ENCODE measurements at places on chromosomes 5 and 9.

GRCh38 chr9:24986331-24986730, 440.6 kb upstream of the IZUMO3 start:
- DNase-seq = no peak

DNA sequence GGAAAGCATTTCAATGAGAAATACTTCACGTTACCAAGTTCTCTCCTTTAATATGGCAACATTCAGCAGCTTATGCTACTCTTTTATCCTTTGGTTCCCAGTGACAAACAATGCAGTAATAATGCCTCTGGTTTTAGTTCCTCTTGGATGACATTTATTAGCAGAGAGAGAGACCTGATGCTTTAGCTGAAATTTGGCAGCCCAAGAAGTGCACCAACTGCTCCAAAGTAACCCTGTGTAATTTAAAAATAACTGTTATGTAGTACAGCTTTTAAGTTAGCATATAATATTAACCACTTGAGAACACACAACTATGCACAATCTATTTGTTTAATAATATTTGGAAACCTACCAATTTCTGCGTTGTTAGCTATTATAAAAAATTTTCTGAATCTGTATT, 21.8 kb downstream of the PANK3 start:
- DNase-seq = no peak

DNA sequence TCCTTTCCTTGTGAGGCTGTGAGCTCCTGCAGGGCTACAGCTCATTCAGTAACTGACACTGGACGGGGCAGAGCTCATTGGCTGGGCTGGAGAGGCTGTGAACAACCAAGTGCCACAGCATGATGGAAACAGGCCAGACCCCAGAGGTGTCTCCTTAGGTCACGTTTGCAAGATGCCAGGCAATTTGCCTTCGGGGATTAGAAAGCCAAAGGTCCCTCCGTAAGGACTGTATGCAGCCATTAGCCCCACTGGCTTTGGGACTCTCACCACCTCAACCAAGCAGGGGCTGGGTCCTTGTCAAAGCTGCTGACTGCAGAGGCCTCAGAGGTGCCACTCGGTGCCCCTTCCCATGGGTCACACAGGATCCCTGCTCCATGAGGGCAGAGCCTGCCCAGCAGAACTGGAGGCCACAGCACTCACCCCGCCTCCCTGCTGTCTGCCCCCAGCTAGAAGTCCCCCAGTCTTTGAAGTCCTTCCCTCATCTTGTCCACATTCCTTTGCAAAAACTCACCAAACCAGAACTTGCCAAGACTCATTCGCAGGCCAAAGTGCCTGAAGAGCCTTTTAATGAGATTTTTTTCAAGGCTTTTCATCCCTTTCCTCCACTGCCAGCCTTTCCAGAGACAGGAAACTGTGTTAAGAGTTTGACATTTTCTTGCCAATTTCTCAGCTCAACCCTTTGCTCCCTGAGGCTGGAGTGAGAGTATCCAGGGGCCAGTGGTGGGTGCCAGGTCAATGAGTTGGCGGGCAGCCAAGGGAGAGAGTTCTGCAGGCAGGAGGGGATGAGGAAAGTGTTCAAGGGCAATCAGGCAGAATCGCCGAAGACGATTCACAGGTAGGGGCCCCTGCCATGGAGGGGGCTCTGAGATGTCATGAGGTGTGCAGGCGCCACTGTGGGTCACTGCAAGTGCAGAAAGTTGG, 39.7 kb upstream of the SLC25A51 start:
- no peak for DNase-seq

GRCh38 chr9:70111641-70112236, 68.1 kb downstream of the MAMDC2 start:
- no peak for DNase-seq

DNA sequence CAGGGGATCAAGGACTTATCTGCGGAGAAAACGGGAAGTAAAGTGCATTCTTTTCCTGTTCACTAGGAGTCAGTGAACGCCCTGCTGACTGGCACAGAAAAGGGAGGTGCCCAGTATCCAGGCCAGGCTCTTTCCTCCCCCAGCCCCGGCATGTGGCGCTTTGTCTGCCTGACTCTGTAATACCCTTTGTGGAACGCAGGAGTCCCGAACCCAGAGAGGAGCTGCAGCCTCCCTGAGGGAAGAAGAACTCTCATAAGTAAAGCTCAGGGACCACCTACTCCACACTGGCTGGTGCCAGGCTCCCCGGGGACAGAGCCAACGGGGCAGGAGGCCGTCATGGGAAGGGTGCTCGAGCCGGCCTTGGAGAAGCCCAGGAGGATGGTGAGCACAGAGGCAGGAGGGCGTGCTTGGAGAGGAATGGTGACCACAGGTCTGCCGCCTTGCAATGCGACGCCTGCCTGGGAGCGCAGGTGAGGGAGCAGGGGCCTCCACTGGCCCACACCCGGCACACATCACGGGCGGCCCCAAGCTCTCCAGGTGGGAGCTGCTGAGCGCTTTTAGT, 31.5 kb downstream of the VAV2 start:
- no peak for DNase-seq

DNA sequence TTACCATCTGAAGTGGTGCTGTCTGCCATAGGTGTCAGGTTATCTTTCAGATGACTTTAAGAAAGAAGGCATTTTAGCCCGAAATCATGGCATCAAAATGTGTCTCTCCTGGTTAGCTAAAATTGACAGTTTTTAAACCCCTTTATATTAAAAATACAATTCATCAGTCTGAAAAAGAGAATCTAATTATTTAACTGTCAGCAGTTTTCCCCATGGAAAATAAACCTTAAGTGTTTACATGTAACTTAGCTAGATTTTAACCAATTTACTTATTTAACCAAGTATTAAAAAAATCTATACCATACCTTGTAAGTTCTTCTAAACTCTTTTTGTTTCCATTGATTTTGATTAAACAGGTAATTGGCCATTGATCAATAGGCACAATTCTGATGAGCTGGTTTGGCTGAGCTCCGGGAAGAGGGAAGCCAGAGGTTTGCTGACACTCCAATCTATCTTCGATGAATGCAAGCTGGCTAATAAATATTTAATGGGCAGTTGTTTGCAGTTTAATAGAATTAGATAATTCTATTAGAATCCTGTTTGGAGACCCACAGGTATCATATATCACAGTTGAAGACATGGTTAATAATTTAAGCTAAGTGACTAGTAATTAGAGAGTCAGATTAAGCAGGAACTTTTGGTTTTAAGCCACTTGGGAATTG, 114.0 kb downstream of the MAT2B start:
- DNase-seq = no peak

GRCh38 chr5:1217596-1218206, 7.5 kb upstream of the SLC6A18 start:
- no peak for DNase-seq

- DNase-seq = no peak
These were observed 24.0 kb upstream of the SYNPO start for GRCh38 chr5:150616506-150616905.

DNA sequence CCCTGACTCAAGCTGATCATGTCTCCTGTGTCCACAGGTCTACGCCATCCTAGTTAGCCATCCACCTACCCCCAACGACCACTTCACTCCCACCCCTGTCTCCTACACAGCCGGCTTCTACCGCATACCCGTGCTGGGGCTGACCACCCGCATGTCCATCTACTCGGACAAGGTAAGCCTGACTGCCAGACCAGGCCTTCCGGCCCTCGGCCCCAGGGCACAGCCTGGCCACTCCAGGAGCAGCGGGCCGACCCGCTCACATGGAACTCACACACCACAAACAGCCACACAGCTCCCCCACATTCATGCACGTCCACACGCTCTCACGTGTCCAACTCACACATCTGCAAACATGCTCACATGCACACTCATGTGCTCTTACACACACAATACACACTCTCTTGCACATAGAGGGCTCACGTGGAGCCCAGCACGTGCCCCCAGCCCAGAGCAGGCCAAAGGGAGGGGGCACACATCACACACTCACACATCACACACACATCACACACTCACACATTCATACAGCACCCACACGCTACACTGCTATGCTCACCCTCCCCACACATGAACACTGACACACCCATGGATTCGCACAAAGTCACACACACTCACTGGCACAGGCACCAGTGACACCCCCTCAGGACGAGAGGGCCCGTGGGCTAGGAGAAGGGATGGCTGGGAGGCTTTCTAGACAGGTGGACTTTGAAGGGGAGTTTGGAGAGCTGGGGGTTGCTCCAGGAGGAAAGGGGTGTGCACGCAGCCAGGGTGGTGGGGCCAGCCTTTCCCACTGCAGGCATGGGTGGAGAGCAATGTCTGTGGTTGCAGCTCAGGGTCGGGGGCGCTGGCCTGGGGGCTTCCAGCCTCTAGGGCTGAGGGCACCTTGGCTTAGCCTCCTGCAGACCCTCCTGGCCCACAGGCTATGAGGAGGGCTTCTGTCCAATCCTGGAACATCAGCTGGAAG, 3.3 kb downstream of the GRIN1 start:
- DNase-seq = no peak

DNA sequence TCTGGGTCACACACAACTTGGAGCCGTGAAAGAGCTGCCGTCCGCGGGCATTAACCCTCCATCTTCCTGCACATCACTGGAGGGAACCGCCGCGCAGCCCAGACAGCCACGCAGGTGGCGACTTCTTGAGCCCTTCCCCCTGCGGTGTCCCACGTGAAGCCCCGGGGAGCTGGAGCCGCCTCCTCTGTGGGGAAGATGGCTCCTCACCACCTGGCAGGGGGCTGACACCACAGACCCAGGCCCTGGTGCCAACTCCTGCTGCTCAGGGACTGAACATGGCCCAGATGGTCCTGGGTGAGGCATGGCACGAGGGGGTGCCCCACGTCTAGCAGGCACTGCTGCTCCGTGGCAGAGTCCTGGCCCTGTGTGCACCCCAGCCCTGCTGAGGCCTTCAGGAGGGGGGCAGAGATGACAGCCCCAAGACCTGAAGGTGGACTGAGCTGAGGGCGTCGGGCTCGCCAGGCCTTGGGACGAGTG, 38.9 kb downstream of the NDUFS6 start:
- DNase-seq = no peak

DNA sequence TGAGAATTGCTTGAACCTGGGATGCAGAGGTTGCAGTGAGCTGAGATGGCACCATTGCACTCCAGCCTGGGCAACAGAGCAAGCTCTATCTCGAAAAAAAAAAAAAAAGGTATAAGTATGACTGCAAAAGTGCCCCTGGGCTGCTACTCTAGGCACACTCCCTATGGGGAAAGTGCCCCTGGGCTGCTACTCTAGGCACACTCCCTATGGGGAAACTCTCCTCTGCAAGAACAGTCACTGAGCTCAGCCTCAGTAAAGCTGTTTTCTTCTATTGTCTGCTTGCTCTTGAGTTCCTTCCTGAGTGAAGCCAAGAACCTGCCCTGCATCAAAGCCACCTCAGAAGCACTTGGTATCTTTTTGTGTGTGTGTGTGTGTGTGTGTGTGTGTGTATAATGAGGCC, 20.9 kb upstream of the TENT2 start:
- DNase-seq = no peak

DNA sequence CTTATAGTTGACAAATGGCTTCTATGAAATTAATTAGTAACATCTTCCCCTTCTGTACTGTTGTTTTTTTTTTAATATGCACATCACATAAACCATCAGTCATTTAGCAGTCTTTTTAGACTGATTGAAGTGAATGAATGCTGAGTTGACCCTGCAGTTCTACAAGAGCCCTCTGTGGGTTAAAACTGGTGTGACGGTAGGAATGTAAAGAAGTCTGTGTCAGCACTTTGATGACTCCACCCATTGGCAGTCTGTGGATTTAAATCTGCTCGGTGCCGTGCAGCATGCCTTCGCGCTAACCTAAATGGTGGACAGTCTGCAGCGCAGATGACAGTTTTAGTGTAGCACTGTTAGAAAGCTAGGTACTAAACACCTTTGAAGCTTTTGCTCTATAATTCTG, 3.1 kb downstream of the GTF3C4 start:
- DNase-seq = no peak

DNA sequence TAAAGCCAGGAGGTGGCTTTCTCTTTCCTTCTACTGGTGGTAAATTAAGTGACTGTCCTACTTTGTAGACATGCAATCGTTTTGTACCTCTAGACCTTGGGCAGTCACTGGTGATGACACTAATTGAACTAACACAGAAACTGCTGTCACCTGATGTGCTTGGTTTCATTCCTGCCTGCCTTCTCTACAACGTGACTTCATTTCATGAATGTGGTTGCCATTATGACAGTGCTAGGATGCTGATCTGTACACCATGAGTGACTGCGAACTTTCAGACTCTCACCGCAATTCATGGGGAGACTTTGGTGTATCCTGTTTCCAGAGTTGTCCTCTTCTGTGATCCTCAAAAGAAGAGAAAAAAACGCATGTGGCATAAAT, 47.5 kb downstream of the UBE2QL1 start:
- DNase-seq = peak; percentile 36

GRCh38 chr9:133792721-133793470, 54.7 kb upstream of the SARDH start:
- peak; percentile 65 for DNase-seq

- DNase-seq = no peak
These were observed 10.6 kb upstream of the ANGPTL2 start for GRCh38 chr9:127132921-127133647.

DNA sequence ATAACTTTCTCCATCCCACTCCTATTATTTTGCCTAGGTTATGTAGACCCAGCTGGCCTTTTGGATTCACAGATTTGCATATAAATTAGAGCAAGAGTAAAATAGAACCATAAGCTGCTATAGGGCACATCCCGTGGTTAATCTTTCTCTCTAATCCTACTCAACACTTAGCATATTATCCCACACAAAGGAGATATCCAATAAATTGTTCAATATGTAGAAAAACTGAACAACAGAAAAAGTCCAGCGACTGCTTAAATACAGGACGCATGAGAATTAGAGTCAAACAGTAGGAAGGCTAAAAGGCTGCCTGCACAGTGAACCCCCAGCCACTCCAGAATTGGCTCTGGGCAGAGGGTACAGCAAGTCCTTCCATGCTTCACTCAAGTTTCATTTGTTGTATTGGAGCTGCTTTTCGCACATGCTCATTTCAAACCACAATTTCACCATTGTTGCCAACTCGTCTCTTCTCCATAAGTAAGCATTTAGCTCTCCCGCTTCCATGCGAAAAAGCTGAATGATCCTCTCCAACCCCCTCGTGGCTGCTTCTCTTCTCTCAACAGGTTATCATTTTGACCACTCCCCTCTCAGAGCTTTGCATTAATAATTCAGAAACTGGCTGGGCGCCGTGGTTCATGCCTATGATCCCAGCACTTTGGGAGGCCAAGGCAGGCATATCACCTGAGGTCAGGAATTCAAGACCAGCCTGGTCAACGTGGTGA, 14.1 kb upstream of the IQGAP2 start:
- no peak for DNase-seq

DNA sequence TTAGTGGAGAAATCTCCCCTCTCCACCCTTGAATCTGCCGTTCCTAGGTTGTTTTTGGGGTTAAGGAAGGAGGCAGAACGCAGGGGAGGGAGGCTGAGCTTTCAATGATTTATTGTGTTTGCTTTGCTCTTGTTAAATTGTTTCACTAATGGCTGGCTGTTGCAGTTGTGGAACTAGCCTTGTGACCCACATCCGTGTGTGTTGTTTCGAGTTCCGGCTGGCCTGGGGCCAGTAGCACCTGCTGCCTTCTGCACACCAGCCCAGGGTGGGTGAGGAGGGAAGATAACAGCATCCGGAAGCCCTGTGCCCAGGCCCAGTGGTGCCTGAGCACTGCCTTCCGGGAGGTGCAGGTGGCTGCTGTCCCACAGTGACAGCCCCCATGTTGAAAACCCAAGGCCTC, 3.6 kb downstream of the ERGIC1 start:
- DNase-seq = peak; percentile 68

- no peak for DNase-seq
These were observed 155.5 kb upstream of the GRIN3A start for GRCh38 chr9:101893661-101894646.

Data from GM18507 (cell line).